ENCODE measurements at places on chromosomes 5 and 9.

DNA sequence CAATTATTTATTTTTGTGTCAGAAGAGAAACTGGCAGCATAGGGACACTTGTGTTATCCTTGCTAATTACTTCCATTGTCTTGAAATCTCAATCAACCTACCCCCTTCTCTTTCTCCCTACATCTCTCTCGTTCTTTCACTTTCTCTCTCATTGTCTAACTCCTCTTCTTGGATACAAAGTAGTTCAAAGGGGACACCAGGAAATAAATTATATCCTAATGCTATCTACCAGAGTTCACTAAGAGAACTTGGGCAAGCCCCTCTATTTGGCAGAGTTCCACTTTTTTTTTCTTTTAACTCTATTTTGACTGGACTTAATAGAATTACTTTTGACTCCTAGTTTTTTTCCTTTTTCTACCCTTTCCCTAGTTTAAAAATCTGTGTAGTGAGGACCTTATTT lies 102.2 kb downstream of the MEF2C start:
- no peak for DNase-seq

- no peak for DNase-seq
Measured at GRCh38 chr9:117485176-117485575, 70.3 kb upstream of the ASTN2 start.

DNA sequence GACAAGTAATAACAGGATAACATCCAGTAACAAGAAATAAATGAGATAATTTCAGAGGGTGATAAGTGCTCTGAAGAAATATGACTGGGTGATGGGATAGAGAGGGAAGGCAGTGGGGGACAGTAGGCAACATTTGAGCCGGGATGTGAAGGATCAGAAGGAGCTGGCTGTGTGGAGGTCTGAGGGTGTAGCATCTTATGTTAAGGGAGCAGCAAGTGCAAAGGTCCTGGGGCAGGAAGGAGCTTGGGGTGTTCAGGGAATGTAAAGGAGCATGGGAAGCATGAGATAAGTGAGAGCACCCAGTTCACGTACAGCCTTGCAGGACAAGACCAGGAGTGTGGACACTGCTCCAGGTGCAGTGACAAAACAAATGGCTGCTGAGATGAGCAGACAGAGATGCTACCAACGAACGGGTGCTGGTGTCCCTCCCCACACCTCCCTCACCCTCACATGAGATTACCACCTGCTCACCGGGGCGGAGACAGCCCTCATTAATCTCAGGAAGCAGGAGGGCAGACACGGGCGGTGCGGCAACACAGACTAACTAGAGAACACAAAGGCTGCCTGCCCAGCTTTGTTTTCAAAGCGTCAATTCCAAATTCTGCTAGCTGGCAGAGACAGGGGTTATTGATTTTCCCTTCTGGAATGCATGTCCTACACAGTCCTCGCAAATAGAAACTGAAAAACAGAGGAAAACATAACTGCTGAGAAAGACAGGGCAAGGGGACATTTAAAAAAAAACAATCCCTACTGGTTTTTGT lies 298.1 kb upstream of the PANK3 start:
- DNase-seq, result peak; percentile 37

DNA sequence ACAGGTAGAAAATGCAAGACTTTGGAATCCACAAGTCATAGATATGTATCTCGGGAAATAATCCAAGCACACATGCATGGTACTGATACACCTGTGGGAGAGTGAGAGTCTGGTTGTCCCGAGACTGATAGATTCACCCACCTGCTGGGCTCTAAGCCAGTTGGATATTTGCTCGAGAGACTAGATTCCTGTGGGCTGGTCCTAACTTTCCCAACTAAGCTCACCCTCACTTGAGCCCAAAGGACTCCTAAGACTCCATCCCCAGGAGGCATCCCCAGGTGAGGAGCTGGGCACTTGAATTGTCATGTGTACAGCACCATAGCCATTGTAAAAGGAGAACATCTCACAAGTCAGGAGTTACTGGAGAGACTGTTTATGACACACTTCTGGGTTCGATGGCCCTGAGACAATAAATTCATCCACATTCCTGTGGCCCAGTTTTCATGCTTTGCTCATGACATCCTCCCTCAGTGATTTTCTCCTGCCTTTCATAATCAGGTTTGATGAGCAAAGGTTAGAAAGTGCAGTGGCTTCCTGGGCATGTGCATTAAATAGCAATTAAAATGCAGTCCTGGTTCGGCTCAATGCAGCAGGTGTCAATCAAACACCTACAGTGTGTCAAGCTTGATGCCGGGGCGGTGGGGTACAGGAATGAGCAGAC lies 18.1 kb downstream of the SLC1A1 start:
- no peak for DNase-seq

DNA sequence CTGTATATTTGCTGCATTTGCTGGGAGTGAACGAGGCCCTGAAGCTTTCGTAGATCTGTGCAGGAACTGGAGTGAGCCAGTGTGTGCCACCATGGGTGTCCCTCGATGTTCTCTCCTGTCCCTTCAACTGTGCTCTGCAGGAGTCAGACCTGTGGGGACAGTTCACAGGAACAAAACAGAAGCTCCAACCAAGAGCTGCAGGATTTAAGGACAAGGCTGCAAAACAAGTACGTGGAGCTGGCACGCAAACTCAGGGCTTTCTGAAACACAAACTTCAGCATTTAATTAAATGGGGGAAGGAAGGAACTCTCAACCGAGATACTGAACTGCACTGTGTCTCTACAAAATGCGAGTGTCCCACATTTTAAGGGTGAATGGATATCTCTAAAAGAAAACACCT lies 24.2 kb downstream of the BASP1 start:
- no peak for DNase-seq

DNA sequence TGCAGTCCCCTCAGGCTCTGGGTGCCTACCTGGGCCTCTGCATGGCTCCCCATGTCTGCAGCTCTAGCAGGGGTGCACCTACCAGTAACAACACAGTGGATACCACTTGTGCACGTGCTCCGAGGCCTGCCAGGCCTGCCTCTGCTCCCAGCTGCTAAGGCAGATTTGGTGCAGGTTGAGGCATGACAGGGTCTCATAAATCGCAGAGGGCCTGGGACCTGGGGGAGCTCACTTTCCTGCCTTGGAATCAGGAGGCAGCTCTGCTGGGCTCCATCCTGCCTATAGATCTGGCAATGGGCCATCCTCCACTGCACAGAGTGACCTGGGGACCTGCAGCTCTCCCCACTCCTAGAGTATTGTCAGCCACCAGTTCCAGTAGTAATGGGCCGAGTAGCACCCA lies 121.9 kb upstream of the CXCL14 start:
- DNase-seq, result no peak

- DNase-seq, result no peak
Measured at GRCh38 chr5:141519605-141520565, 31.0 kb downstream of the PCDHGC5 start.

- no peak for DNase-seq
Measured at GRCh38 chr5:77844373-77844622, 68.2 kb upstream of the TBCA start.

- DNase-seq, result no peak
Measured at GRCh38 chr9:129895376-129896268, 60.4 kb downstream of the USP20 start.

GRCh38 chr5:168765551-168766425 lies 186.6 kb upstream of the PANK3 start:
- DNase-seq, result no peak

GRCh38 chr9:137368431-137369035 lies 54.4 kb downstream of the EXD3 start:
- no peak for DNase-seq

DNA sequence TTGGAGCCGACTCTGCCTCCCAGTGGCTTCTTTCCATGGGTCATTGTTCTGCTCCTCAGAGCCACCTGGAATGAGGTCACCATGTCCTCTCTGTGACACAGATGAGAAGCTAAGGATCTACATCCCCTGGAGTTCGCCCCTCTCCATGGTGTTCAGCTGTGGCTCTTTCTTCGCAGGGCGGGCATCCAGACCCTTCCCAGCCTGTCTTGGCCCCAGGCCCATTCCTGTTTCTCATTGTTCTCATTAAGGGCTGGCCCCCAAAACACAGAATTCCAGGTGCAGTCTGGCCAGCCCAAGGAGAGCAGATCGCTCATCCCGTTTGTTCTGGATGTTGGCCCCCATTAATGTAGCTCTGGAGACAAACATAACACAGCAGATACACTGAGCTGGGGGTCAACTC lies 66.4 kb upstream of the COL15A1 start:
- no peak for DNase-seq

DNA sequence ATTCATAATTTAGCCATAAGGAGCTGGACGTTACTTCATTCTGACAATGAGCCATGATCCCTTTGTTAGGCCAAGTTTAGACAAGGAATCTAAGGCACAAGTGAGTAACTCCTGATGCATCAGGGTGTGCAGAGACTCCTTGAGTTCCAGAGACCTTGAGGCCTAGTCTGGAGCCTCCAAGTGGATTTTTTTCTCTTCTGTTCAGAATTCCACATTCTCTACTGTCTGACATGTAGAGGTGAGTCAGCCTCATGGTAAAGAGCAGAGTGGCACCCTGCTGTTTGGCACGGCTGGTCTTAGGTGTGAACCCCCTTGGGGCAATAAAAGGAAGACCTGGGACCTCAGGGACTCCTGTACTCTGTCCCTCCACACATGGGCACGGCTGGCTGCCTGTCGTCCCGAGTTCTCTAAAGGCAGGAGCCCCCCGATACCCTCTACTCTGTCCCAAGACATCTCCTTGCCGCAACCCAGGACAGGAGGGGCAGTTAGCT lies 22.0 kb upstream of the TGFBI start:
- no peak for DNase-seq

DNA sequence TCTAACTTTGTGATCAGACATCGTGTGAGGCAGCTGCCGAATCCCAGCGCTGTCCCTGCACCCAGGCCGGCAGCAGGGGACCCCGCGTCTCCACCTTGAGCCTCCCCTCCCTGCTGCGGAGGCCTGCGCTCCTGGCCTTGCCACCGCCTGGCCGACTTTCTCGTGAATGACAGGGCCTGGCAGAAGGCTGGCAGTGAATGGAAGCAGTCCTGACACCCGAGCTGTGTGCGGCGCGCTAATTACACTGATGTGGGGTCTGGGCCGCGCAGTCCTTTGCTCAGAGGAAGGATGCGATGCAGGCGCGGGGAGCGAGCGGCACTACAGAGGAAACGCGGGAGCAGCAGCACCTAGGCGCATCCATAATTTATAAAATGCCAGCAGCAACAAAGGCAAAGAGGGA lies 40.3 kb downstream of the POU4F3 start:
- no peak for DNase-seq

DNA sequence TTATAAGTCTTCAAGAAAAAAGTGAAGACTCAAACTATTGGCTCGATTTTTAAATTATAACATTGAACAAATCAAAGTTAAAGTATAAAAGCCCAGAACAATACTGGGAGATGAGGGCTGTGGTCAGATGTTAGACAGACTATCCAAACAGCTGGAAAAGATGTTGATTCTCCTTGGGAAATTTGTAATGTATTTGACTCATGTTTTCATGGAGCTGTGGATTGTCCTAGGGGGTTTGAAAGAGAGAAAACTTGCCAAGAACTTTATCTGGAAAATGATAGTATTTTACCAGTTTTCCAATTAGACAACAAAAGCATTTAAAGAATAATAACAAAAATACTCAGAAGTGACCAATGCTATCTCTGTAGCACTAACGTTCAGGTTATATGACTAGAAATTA lies 339.2 kb downstream of the ARL15 start:
- DNase-seq, result no peak

DNA sequence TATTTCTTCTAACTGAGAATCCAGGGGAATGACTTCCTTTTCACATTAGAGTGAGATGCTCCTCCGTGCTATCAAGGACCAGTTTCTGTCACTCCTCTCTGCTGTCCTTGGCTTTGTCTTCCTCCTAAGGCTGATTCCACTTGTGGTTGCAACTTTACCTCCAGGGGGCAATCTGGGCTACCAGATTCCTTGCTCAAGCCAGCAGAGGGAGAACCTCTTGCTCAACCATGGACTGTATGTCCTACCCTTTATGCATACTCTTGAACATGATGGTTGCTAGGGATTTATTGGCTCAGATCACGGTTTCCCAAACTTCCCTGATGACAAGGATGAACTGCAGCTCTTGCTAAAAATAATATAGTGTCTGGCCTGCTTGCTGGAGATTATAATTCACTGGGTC lies 24.0 kb downstream of the NNT start:
- no peak for DNase-seq

GRCh38 chr5:61667525-61668218 lies 335.6 kb downstream of the ZSWIM6 start:
- DNase-seq, result no peak

GRCh38 chr5:55062039-55062779 lies 38.2 kb downstream of the GZMK start:
- no peak for DNase-seq

DNA sequence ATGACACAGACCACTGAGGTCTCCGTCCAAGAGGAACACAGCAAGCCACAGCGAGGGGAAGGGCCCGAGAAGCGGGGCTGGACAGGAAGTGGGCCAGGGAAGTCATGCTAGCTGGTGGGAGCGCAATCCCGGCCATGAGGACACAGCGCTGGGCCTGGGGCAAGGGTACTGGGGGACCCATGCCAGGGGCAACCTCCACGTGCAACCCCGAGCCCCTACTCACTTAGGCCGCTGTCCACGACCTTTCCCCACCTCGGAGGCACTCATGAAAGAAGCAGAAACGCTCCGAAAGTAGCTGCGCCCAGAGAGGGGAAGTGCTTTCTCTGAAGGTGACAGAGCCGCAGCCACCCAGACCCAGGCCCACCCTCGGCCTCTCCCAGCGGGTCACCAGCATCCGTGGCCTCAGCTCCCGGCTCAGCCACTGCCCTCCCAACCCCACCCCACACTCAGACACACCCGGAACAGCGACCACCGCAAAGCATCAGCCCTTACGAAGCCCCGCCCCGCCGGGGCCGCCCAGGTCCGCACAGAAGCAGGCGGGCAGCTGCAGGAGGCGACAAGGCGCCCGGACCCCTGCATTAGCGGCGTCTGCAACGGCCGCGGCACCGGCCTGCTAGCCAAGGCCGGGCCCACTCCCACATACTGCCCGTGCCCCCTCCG lies 782 bp downstream of the BICD2 start:
- peak; percentile 52 for DNase-seq

- no peak for DNase-seq
Measured at GRCh38 chr5:125492977-125493376, 746.5 kb upstream of the ZNF608 start.

GRCh38 chr9:93461821-93462220 lies 8.4 kb upstream of the FAM120AOS start:
- no peak for DNase-seq

DNA sequence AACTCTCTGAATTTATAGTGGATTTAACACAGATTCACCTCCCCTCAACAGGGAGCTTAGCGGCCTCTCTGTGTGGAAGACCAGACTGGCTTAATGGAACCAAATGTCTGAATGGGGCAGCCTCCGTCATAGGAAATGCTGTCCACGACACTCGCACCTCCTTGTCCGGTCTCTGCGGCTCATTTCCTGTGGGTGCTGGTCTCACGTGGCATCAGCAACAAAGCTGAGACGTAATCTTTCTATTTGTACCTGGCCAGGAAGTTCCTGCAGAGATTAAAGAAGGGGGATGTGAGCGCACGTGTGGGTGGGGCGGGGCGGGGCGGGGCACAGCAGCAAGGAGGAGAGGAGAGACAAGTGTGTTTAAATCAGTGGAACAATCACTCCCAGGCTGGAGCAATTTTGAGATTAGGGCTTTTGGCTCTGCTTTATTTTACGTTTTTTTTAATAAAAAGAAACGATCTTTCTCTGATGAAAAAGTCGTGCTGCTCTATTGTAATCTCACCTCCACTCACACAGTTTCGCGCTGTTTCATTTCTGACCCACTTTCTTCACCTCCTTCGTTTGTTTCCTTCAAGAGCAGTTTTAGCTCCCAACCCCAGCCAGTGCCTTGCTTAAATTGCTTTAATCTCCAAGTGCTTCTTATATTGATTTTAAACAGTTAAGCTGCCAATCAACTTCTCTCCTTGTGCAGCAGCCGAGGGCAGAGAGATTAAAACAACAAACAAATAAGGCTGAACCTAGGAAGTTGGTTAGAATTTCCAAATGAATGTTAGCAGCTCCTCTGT lies 132.2 kb upstream of the ASTN2 start:
- DNase-seq, result no peak
